NCI-H2227 treated with DMSO at 0.1 percent for 48 hours (cell line): ENCODE measurements at places on chromosomes 2 and 18.
A peak's percentile ranks its signal among the peaks of the same experiment; 100 is the strongest.

- DNase-seq: peak; percentile 31
Measured at GRCh38 chr2:98607741-98608115, 584 bp downstream of the COA5 start.

- no peak for DNase-seq
Measured at GRCh38 chr18:10892786-10893185, 256.6 kb downstream of the PIEZO2 start.

GRCh38 chr2:62412347-62412742, 93.7 kb downstream of the TMEM17 start:
- no peak for DNase-seq

DNA sequence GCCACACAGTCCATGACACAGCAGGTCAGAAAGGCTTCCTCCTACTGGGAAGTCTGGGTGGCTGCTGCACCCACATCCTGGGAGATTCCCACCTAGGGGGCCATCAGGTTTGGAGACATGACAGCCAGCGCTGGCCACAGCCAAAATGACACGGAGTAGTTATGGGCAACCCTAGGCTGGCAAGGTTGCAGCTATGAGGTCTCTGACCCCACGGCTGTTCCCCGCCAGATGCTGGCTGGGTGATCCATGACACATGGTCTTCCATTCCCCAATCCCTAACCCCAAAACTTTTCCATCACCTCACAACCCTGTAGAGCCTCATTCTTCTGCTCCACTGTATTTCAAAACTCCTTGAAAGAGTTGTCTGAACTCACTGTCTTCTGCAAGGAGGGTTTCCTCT, 42.7 kb upstream of the EPAS1 start:
- DNase-seq: no peak

- no peak for DNase-seq
Measured at GRCh38 chr2:11068856-11069526, 86.3 kb upstream of the SLC66A3 start.

GRCh38 chr2:62743506-62743905, 38.0 kb downstream of the EHBP1 start:
- DNase-seq: no peak

DNA sequence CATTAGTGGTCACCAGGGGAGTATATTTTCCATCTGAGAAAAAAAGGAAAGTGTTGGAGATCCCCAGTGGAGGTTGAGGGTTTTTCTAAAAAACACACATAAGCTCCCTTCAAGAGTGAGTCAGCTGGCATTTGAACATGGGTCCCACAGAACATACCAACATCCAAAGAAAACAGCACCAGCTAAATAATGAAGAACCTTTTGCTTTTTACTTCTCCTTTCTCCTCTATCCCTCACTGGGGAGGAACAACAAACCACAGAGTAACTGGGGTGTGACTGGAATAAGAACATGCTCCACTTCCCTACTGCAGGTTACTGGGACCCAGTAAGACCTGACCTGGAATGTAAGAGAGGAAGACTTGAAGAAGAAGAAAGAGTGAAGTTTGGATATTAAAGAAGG, 56.5 kb upstream of the RAPH1 start:
- no peak for DNase-seq

DNA sequence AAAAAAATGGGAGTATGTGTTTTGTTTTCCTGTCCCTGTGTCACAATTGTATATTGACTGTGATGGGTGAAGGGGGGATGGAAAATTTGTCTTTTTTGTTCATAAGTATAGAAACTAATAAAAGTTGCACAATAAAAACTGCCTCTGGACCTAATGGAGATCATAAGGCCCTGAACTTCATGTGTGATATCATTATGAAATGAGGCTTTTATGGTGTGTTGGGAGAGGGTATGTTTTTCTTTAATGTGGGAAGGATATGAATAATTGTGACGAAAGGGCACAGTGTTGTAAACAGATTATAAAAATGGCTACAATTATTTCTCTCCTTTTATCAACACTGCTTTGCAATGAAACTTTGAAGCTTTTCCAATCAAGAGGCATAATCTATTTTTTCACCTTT, 1889.3 kb upstream of the CELF4 start:
- no peak for DNase-seq

DNA sequence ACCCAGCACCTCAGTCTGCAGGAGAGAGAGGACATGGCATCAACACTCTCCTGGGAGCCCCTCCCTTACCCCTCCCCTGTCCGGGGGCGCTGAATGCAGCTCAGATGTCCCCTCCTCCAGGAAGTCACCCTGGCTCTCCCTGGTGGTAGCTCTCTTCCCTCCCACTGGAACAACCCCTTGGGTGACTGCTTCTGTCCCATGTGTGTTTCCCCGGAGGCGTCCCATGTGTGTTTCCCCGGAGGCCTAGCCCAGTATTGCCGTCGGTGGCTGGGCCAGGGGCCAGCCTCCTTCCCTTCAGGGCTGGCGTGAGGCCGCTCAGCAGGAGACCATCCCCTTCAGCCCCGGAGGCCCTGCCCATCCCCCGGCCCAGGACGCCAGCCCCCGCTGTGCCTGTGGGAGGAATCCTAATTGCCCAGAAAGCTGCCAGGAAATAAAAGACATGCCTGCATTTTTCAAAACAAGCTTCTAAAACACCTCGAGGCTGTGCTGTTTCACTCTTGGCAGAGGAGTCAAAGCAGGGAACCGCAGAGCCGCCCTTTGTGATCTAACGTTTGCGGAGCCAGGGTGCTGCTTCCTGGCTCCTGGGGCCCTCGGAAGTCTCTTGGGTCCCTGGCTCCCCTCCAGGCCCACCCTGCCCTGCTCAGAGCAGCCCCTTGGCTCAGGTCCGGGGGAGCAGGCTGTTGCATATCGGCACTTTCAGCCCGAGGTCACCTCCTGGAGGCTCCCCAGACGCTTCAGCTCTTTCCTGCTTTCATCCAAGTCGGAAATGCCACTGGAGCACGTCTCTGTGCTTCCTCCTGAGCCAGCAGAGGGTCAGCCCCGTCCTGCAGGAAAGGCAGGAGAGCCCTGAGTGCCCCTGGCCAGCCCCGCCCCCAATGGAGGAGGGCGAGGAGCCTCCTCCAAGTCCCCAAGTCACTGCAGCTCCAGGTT, 11.4 kb downstream of the SNED1 start:
- DNase-seq: no peak

DNA sequence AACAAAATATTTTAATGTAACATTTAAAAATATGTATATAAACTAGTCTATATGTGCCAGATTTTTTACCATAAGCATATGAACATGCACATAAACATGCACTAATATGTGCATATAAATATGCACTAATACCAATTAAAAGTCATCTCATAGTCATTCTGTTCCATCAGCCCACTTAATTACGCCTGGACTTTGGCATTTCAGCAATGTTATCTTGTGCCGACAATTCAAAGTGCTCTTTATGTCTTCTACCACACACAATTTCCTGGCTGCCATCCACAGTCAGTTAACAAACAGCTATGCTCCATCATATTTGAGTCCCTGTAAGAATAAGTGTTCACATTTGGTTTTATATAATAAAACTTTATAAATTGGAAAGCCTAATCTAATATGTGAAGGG, 92.6 kb upstream of the TSPYL6 start:
- DNase-seq: no peak

GRCh38 chr2:47299555-47299954, 103.4 kb upstream of the MSH2 start:
- DNase-seq: no peak

GRCh38 chr2:46029332-46029811, 267.8 kb upstream of the EPAS1 start:
- DNase-seq: no peak

DNA sequence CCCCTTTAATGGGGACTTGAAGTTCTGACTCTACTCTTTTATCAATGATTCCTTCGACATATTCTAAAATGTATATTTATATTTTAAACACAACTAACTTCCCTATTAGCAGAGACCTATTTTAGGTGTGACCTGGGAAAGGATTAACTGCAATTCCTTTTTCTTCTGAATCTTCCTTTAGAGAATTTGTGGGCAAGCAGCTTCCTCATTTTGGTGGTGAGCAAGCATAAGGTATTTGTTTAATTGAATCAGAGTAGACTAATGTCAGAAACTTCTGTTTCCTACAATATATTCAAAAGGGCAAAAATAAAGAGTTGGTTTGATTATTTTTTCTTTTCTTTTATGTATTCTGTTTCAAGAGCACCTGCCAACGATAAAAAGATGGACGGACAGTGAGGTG, 237.0 kb downstream of the IKZF2 start:
- DNase-seq: no peak

DNA sequence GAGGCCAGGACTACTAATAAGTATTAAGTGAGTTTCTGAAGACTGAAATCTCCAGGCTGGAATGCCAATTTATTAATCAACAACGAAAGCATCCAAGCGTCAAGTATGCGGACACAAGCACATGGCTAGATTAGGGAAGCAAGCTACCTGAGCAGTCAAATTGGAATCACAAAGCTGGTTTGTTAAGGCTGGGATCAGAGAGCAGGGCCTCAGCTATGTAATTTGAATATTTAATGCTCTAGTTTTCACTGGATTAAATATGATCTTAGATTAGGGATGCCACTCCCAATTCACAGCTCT, 5.7 kb downstream of the CCL20 start:
- DNase-seq: no peak

GRCh38 chr2:11435036-11435435, 30.9 kb downstream of the E2F6 start:
- DNase-seq: no peak

DNA sequence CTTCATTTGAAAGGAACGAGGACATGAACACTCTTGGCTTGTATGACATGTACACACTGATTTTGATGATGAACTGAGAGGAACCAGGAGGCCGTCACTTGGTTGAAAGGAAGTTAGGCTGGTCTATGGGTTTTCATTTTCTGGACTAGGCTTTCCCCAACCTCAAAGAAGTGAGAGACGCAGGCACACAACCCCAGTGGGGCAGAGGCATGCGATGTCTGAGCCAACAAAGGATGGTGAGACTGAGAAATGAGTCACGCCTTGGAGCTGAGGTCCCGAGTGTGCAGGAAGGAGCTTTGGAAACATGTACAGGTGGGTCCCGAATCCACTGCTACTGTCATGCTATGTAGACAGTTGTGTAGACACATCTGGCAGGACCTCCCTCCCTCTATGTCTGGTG, 24.1 kb downstream of the SIGLEC15 start:
- DNase-seq: no peak

GRCh38 chr2:233265899-233266431, 14.5 kb downstream of the ATG16L1 start:
- no peak for DNase-seq

DNA sequence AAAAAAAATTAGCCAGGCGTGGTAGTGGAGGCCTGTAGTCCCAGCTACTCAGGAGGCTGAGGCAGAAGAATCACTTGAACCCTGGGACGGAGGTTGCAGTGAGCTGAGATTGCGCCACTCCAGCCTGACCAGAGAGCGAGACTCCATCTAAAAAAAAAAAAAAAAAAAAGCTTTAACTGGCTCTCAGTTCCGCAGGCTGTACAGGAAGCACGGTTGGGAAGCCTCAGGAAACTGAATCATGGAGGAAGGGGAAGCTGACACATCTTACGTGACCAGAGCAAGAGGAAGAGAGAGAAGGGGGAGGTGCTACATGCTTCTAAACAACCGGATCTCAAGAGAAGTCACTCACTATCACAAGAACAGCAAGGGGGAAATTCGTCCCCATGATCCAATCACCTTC, 505.6 kb upstream of the SLC8A1 start:
- DNase-seq: no peak

DNA sequence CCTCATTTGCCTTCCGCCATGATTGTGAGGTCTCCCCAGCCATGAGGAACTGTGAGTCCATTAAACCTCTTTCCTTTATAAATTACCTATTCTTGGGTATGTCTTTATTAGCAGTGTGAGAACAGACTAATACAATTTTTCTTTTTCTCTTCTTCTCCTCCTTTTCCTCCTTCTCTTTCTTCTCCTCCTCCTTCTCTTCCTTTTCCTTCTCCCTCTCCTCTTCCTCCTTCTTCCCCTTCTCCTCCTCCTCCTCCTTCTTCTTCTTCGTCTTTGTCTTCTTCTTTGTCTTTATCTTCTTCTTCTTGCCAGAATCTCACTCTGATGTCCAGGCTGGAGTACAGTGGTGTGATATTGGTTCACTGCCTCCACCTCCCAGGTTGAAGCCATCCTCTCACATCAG, 20.2 kb downstream of the SKA1 start:
- no peak for DNase-seq

- no peak for DNase-seq
Measured at GRCh38 chr18:53795061-53795460, 429.4 kb downstream of the MBD2 start.

- peak; percentile 27 for DNase-seq
Measured at GRCh38 chr2:237665713-237666143, 38.3 kb downstream of the LRRFIP1 start.

DNA sequence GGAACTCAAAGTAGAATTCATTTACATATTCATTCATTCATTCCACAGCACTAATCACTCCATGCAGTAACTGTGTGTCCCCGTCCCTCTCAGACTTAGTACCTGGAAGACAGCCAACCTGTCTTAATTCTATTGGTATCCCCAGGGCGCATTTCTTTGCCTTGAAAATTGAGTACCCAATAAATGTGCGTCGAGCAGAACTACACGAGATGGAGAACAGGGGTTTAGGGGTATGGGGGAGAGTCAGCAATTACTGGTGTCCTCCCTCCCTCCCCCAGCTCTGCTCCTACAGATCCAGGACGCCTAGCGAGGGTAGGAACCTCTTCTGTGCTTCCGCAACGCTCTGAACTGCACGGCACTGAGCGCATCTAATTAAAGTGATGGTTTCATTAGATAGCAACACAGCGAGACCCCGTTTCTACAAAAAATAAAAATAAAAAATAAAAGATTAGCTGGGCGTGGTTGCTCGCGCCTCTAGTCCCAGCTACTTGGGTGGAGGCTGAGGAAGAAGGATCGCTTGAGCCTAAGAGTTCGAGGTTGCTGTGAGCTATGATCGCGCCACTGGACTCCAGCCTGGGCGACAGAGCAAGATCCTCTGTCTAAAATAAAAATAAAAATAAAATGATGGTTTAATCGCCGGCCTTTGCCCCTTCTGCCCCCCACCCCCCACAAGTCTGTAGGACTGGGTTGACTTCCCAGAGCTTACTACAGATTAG, 614 bp upstream of the FKBP1B start:
- peak; percentile 34 for DNase-seq

- no peak for DNase-seq
Measured at GRCh38 chr18:4511166-4511565, 56.1 kb upstream of the DLGAP1 start.

DNA sequence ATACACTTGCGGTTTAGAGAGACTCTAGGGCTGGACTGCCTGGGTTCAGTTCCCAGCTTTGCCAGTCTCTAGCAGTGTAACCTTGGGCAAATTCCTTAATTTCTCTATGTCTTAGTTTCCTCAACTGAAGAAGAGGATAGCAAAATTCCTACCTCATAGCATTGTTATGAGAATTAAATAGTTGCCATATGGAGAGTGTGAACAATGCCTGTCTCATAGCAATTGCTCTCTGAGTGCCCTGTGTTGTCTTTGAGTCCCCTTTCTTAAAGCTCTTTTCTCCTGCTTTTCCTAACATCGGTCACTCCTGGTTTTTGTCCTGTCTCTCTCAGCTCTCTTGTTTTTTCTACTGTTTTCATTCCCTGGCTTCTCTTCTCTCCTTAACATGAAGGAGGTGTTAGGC, 116.8 kb upstream of the ALPP start:
- DNase-seq: no peak

DNA sequence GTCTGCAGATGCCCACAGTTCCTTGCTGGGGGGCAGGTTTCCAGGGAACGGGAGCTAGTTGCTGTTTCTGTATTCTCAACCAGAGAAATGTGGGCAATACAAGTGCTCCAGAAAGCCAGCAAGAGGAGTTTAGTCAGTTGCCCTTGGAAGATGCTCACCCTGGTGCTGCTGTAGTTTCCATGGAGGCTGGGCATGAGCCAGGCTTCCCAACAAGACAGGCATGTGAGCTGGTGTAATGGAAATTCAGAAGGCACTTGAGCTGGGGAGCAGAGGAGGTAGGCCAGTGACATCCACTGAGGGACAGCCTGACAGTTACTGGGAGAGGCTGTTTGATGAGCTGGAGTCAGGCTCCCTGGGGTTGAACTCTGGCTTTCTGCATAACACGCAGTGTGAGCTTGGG, 7.7 kb downstream of the HK2 start:
- DNase-seq: no peak
